ENCODE measurements at places on chromosomes 4 and X.
A peak's percentile ranks its signal among the peaks of the same experiment; 100 is the strongest.

DNA sequence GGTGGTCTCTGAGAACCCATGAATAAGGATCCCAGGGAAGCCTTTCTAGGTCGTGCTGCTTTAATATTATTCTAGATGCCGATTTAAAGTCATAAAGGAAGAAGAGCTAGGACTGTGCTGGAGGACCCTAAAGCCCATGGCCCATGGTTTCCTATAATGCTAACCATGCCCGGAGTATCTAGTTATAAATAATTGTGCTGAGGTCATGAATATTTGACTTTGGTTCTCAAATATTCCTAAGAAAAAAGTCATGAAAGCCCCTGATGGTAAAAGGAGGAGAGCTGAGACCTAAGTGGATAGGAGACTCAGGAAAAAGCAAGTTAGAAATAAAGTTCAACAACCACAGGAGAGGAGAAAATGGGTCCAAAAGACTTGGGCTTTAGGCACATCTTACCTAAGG, 132.0 kb downstream of the TBL1X start:
- peaks cover 27% of the 10 kb centered on the region for H3K4me1 ChIP-seq
- ATAC-seq: no peak
- peaks cover 10% of the 10 kb centered on the region for H3K36me3 ChIP-seq

- no peak overlapping the region for H3K27ac ChIP-seq
- H3K27me3 ChIP-seq: no peaks in the 10 kb centered on the region
- H3K36me3 ChIP-seq: no peaks in the 10 kb centered on the region
These were observed 9.9 kb downstream of the CPE start for GRCh38 chr4:165388756-165389155.

DNA sequence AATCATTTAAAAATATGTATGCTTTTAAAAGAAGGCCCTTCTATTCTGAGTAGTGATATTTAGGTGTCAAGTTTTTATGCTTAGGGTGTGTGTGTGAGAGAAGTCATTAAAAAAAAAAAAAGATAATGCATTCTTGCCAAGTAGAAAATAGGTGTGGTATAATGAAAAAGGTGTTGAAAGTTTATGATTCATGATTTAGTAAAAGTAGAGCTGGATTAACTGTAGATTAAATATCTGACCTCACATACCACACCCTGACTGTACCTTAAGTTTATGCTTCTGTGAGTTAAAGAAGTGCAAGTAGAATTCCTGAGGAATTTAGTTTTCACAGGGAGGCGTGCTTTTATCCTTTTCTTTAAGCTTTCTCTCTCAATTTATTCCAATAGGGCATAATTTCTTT, 71.1 kb downstream of the BMPR1B start:
- no peak overlapping the region for H3K27ac ChIP-seq
- no peak overlapping the region for H3K4me3 ChIP-seq
- no peaks in the 10 kb centered on the region for H3K36me3 ChIP-seq
- no peak for ATAC-seq
- H3K27me3 ChIP-seq: no peaks in the 10 kb centered on the region

DNA sequence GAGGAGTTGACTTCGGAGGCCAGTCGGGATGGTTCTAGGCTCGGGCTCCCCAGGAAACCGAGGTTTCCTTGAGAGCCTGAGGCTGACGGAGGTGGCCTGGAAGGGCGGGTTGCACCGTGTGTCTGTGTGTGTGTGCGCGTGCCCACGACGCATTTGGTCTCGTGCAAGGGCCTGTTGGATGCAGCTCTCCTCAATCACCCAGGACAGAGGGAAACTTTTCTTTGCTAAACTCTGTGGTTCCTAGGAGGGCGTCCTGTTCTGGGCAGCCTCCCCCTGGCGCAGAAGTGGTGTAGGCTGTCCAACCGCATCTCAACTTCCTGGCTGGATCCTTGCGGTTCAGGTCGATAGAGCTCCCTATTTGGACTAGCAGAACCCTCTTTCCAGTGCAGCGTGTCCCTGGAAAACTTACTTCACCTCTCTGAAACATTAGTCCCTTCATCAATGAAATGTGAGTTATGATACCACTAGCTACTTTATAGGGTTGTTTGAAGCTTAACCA, 973 bp downstream of the STK32B start:
- peaks cover 12% of the 10 kb centered on the region for H3K4me1 ChIP-seq
- peaks cover 49% of the 10 kb centered on the region for H3K27me3 ChIP-seq
- no peak for ATAC-seq
- no peaks in the 10 kb centered on the region for H3K36me3 ChIP-seq
- no peak overlapping the region for H3K27ac ChIP-seq

GRCh38 chrX:45437186-45437585, 236.5 kb upstream of the DIPK2B start:
- no peaks in the 10 kb centered on the region for H3K36me3 ChIP-seq
- no peak for ATAC-seq
- no peaks in the 10 kb centered on the region for H3K4me1 ChIP-seq

DNA sequence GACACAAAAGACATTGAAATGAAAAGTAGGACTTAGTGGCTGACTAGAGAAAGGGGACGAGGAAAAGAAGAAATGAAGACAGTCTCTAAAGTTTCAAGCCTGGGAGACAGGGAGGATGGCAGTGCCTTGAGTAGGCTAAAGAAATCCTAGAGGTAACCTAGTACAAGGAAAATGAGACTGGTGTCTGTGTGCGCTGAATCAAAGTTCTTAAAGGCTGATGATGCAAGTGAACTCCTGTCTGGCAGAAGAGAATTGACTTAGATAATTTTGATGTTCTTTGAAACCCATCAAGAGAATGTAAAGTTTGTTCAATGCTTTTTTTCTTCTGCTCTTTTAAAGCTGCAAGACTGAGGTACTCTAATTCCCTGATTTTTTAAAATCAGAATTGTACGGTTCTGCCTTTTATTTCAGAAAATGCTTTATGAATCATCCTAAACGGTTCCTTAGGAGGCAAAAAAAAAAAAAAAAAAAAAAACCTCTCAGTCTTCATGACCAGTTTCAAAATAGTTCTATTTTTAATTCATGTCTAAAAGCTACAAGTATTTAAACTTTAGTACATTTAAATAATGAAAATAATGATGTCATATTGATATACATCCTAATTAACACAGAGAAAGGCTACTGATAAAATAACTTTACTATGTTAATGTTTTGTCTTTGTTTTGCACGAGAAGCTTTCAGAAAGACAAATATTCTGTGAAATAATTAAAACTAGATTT, 189.8 kb downstream of the PPP3CA start:
- no peaks in the 10 kb centered on the region for H3K27me3 ChIP-seq
- ATAC-seq: no peak
- H3K4me1 ChIP-seq: peaks cover 47% of the 10 kb centered on the region
- peaks cover 5% of the 10 kb centered on the region for H3K36me3 ChIP-seq

DNA sequence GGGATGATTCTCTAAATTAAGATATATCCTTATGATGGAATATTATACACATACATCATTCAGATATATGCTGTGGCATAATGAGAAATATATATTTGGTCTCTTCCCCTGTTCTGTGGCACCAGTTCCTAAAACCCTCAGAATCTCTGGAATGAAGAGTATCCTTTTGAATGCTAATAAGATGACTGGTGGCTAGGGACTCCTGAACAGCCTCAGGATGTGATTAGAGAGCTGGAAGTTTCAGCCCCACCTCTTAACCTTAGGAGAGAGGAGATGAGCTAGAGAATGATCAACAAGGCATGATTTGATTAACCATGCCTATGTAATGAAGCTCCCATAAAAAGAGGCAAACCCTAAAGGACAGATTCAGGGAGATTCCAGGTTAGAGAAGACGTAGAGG, 632.0 kb downstream of the IQCM start:
- no peak overlapping the region for H3K27ac ChIP-seq
- no peaks in the 10 kb centered on the region for H3K4me1 ChIP-seq
- H3K36me3 ChIP-seq: no peaks in the 10 kb centered on the region
- H3K4me3 ChIP-seq: no peak overlapping the region
- no peaks in the 10 kb centered on the region for H3K27me3 ChIP-seq
- no peak for ATAC-seq

DNA sequence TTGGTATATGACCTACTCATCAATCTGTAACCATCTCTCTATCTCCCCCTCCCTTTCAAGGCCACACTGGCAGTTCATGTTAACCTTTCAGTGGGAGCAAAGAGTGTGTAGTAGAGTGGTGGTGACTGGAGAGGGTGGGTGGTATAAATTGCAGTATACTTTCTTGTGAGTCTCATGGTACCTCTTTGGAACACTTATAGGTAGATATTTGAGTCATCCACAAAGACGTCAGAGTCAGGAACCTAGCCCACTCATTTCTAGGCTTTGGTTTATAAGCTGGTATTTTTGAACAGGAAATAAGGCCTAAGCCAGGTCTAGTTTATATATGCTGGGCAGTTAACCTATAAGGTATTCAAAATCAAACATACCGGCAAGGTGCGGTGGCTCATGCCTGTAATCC, 36.3 kb downstream of the RLIM start:
- H3K36me3 ChIP-seq: peaks cover 5% of the 10 kb centered on the region
- H3K27me3 ChIP-seq: no peaks in the 10 kb centered on the region
- no peak overlapping the region for H3K27ac ChIP-seq
- H3K4me3 ChIP-seq: no peak overlapping the region
- H3K4me1 ChIP-seq: no peaks in the 10 kb centered on the region
- no peak for ATAC-seq

DNA sequence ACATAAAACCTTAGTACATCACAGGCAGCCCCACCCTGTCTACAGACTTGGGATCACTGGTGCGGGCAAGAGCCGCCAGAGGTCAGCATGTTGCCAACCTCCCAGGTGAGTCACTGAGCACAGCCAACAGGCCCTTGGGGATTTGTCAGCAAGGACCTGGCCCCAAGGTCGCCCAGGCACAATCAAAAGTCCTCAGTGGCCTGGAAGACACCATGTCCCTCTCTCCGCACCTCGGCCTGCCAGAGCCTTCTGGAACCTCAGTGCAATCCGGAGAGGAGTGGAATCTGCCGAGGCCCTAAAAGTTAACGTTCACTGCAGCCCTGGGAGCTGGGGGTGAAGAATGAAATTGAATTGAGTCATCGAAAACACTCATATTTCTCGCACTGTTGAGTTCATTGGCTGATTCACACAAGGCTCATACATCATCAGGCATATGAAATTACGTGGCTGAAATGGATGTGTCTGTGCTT, 74.3 kb downstream of the WFS1 start:
- no peaks in the 10 kb centered on the region for H3K36me3 ChIP-seq
- no peak overlapping the region for H3K4me3 ChIP-seq
- ATAC-seq: no peak
- no peak overlapping the region for H3K27ac ChIP-seq
- H3K27me3 ChIP-seq: peaks cover 45% of the 10 kb centered on the region

- H3K27me3 ChIP-seq: no peaks in the 10 kb centered on the region
- no peak overlapping the region for H3K4me3 ChIP-seq
- H3K27ac ChIP-seq: no peak overlapping the region
- H3K4me1 ChIP-seq: no peaks in the 10 kb centered on the region
- ATAC-seq: no peak
- no peaks in the 10 kb centered on the region for H3K36me3 ChIP-seq
These were observed 88.3 kb downstream of the VCX3A start for GRCh38 chrX:6446582-6446981.

DNA sequence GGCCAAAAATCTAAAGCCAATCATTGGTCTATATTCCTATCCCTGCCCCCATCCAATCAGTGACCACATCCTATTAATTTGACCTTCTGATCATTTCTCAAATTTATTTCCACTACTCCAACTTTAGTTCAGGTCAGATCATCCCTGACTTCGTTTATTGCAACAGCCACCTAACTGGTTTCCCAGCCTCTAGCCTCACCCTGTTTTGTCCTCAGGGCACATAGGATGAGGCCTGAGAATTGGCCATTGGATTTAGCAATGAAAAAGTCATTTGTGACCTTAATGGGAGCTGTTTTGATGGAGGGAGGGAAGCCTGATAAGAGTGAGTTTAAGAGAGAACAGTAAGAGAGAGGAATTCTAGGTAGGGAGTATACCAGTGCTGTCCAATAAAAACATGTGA, 155.0 kb downstream of the AMMECR1 start:
- no peak overlapping the region for H3K4me3 ChIP-seq
- H3K4me1 ChIP-seq: peaks cover 12% of the 10 kb centered on the region
- ATAC-seq: no peak
- H3K27ac ChIP-seq: no peak overlapping the region

DNA sequence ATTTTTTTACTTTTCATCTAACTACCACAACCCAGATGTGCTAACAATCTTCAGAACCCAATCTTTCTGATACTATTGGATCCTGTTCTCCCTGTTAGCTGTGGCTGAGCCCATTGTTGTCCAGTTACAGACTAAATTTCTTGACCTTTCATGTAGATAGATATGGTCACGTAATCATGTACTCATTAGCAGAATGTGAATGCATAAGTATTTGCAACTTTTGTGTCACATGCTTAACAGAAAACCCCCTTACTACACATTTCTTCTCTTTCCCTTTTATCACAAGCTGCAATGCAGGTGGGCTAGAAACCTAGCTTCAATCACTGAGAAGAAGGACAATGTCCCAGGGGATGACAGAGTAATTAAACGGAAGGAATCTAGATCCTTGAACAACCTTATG, 13.1 kb upstream of the FAM13A start:
- H3K27ac ChIP-seq: peak overlapping the region; percentile 39
- H3K4me1 ChIP-seq: peaks cover 11% of the 10 kb centered on the region
- H3K27me3 ChIP-seq: no peaks in the 10 kb centered on the region
- no peak overlapping the region for H3K4me3 ChIP-seq
